ENCODE measurements at places on chromosomes 7 and 10.

DNA sequence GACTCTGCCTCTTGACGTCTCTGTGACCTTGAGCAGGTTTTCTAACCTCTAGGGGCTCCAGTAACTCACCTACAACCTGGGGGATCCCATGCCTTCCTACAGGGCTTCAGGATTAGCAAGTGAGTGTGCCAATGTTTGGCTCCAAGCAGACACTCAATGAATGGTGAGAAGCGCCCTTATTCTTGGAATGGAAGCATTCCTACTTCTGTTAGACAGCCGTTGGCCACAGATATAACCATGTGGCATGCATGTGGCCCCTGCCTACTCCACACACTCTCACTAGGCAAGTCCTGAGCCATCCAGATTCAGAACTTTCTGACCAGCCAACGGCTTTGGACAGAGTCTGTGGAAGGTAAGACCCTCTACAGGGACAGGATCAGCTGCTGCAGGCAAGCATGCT lies 108.9 kb upstream of the LYZL2 start:
- no peak for DNase-seq

- DNase-seq, result no peak
Measured at GRCh38 chr10:64619102-64619501, 1097.9 kb downstream of the REEP3 start.

GRCh38 chr7:11831156-11831735 lies 752 bp downstream of the THSD7A start:
- peak; percentile 72 for DNase-seq

- DNase-seq, result peak; percentile 86
Measured at GRCh38 chr10:91416339-91416855, 6.3 kb downstream of the HECTD2 start.

- DNase-seq, result peak; percentile 82
Measured at GRCh38 chr7:2523941-2524807, 4.6 kb downstream of the LFNG start.

GRCh38 chr7:154867068-154867467 lies 135.9 kb downstream of the PAXIP1 start:
- no peak for DNase-seq

- DNase-seq, result no peak
Measured at GRCh38 chr10:61832866-61833481, 68.5 kb upstream of the ARID5B start.

DNA sequence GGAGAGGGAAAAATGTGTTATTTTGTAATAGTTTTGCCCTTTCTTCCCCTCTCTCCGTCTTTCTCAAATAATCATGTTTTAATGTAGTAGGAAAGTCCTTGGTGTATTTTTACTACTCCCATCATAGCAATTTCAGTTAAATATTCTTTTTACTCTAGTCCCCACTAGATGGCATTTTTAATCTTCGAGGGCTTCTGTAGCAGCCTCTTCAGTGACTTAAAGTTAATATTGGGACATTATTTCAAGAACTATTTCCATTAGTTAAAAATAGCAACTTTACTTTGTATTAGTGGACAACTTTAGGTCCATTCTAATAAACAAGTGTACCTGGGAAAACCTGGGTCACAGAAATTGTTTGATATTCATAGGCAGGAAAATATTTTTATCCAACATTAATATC lies 23.0 kb downstream of the EDRF1 start:
- DNase-seq, result no peak

DNA sequence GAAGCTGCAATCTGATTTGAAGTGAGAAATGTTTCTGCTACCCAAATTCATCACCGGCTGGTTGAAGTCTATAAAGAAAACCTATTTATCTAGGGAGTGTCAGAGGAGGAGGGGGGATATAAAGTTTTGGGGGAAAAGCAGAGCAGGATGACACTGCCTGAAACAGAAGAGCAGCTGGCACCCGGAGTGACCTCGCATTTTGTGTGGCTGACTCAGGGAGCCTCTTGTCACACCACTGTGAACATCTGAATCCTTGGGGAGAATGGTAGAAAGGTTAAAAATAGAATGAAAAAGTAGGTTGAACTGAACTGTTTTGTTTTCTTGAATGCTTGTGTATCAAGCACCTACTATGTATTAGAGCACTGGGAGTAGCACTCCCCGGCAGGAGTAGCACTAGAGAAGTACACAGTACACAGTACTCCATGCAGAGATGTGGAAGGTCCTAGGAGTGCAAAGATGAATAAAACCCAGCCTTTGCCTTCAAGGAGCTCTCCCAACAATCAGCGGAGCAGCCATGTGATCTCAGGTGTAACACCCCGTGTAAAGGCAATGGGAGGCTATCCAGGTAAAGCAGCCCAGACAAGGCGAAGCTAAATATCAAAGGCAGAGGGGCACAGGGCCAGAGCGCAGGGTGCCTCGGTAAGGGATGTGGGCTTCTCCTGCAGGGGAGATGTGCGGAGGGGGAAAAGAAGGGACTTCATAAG lies 13.5 kb downstream of the CRTAC1 start:
- DNase-seq, result no peak

DNA sequence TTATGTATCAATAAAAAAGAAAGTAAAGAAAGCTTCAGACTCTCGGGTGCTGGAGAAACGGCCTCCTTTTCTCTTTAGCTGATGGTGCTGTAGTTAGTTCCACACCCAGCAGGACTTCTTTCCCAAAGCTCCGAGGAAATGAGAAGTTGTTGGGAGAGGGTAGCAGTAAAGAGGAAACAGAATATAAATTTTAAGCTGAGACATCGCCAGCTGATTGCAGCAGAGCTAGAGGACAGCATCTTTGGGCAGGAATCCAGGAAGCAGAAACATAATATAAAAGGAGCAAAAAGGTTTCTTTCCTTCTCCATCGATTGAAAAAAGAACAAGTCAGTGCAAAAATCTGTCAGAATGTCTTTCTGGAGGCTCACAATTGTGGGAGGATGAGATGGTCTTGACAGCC lies 616.9 kb upstream of the FOXK1 start:
- no peak for DNase-seq

DNA sequence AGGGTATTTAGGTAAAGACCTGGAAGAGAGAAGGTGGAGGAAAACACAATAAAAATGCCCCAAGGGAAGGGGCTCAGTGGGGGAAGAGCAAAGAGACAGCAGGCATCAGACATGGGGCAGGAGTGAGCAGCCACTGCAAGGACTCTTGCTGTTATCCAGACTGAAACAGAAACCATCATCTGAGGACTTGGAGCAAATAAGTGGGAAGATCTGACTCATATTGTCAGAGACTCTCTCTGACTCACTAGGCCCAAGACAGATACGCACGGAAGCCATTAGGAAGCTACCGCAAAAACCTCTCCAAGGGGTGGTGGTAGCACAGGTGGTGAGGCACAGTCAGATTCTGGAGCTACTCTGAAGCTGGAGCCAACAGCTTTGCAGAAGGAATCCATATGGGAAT lies 110.7 kb downstream of the RNF32 start:
- no peak for DNase-seq

DNA sequence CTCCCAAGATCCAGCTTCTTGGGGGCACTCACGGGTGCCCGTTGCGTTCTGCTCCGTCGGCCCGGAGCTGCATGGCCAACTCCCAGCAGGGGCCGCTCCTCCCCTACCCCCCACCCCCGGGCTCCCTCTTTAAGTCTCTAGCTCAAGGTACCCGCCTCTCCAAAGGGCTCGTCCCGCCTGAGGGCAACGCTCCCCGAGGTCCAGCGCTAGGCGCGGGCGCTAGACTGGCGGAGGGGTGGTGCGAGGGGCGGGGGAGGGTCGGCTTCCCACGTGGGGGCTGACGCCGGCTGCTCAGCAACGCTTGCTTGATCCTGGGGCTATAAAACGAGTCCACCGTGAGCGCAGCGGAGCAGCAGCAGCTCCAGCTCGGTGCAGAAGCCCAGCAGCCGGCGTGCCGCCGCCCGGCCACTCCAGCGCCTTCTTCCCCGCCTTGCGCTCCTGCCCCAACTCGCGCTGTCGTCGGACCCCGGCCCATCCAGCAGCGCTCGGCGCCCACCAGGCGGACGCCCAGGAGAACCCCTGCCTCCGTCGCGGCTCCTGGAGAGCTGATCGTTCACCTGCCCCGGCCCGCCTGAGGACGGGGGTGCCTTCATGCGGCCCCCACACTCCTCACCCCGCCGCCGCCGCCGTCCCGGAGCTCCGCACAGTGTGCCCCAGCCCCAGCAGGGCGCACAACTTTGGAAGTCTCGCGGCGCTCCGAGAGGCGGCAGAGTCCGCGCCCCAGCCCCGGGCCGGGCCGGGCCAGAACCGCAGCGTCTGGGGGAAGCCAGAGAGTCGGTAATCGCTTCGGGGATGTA lies at the start of gene ADRA2A:
TSS of gene ADRA2A (plus strand) at position 348 of the 797 bp plus-strand sequence. CDS start 968 bp downstream, outside the sequence.
- DNase-seq, result peak; percentile 15

GRCh38 chr10:19815036-19815730 lies 1.0 kb upstream of the PLXDC2 start:
- DNase-seq, result no peak

DNA sequence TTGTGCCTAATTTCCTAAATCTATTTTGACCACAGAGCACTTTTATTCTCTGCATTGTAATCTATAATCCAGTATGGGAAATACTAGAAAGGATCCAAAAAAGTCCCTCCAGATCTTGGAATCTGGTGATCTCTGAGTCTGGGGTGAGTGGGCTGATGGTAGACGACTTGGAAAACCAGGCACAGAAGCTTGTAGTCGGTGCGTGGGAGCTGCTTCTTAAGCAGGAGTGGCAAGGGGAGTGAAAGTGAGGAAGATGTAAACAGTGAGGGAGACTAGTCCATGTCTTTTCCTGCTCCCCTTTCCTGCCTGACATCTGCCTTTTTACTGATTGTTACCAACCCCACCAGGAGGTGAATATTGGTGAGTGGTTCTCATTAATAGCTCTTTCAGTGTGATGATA lies 6.8 kb downstream of the AUTS2 start:
- no peak for DNase-seq

DNA sequence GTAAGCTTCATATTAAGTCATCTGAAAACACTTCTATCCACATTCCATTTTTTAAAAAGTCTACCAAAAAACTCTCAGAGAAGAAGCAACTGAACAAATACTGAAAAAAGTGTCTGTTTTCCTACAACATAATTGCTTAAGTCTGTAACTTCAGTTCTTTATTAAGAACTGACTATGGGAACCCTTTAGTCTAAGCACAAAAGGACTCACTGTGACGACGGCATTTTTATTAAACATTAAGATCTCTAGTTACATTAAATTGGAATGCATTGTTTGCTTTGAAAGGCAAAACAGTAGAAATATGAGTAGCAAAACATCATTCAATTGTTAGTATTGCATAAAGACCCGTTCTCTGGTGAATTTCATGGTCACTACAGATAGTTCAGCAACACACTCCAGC lies 5.8 kb upstream of the FAM3C start:
- DNase-seq, result no peak

GRCh38 chr7:137001041-137001440 lies 132.6 kb downstream of the CHRM2 start:
- DNase-seq, result no peak

DNA sequence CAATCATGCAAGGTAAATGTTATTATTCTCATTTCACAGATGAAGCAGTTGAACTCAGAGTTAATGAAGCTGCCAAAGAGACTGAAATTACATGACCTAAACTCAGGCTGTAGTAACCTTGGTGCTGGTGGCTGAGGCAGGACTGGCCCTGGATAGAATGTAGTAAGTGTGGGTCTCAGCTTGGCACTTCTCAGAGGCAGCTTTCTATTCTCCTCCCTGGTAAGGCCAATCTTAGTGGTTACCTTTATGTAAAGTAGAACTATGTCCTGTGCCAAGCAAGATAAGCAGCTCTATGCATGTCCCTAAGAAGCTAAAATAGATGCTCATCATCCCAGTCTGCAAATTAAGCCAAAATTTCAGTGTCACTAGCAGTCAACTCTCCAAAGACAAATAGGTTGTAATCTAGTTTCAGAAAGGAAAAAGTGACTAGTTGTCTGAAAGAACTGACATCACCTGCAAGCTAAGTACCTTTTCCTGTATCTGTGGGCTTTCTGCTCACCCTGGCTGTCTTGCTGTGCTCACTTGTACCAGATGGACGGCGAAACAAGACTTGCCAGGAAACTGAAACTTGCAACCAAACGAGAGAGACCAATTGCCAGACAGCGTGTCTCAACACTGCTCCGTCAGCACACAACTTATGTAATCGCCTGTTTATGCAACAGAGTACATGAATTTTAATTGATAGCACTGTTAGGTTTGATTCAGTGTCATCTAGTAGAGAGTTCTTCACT lies 43.7 kb downstream of the CH25H start:
- no peak for DNase-seq

DNA sequence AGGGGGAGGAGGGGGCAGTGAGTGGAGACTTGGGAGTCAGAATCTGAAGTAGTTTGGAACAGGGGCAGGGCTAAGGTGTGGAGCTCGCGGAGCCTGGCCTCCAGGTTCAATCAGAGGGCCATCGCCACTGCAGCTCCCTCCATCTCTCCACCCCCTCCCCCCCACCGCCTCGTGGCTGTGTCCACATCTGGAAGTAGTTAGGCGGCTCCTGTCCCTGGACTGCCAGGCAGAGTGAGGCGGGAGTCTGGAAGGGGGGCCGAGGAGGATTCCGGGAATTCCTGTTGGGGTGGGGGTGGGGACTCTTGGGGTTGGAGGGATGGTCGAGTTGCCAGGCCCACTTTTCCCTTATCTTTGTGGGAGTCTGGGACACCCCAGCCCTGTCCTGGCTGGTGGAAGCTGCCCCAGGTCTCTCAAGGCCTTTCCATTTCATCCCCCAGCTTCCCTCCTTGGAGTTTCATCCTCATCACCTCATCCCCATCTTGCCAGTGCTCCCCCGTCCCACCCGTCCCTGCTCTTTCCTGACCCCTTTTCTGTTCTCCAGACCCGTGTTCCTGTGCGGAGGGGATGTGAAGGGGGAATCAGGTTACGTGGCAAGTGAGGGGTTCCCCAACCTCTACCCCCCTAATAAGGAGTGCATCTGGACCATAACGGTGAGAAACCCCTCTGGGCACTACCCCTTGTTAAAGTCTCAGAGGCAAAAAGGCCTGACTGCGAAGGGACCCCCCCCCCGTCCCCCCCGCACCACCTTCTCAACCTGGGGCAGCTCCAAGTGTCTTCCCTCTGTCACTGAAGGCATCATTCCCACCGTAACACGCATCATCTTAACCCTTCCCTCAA lies 944 bp downstream of the PCOLCE start:
- DNase-seq, result no peak

GRCh38 chr7:44959433-44959951 lies 19.3 kb downstream of the MYO1G start:
- DNase-seq, result no peak

- no peak for DNase-seq
Measured at GRCh38 chr7:146937836-146938235, 821.2 kb downstream of the CNTNAP2 start.

DNA sequence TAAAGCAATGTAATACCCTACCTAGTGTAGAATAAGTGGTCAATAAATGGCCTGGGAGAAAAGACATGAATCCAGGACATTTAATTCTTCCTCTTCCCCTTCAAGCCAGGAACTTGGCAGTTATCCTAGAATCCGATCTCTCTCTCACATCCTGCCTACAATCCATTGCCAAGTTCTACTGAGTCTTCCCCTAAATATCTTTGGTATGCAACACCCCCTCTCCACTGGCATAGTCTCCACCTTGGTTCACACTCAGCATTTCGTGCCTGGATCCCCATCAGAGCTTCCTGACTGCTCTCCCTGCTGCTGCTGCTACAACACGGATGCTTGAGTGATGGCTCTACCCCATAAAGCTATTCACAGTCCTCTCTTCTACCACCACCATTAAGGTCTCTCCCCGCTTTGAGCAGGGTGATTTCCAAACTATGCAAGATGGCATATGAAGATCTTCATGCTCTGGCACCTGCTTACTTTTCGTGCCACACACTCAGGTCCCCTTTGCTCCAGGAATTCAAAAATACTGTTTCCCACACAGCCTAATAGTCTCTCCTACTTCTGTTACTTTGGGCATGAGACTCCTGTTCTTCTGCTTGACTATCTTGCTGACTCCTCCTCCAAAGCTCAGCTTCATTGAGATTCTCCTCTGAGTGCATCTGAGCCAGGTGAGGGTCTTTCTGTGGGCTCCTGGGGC lies 4.8 kb downstream of the ANK3 start:
- no peak for DNase-seq

- no peak for DNase-seq
Measured at GRCh38 chr7:154287356-154287755, 235.2 kb downstream of the DPP6 start.

Measured in NCI-H526 treated with DMSO at 0.1 percent for 48 hours (cell line).